ENCODE measurements at places on chromosomes 6 and 20. TPM values are rescaled to one million over a fixed set of nuclear protein-coding genes. Genes with fewer than 3 reads are reported as not detected.
A peak's percentile ranks its signal among the peaks of the same experiment; 100 is the strongest.

Gene PRR18
- 0.63 TPM for total RNA-seq

Gene CTCFL
- not detected for total RNA-seq

Gene NUDT3
- 46.0 TPM for total RNA-seq

GRCh38 chr6:167209577-167209975 is 51.8 kb upstream of the GPR31 start:
- DNase-seq, result no peak

- no peak for DNase-seq
These were observed 662.6 kb downstream of the BCKDHB start for GRCh38 chr6:80769106-80769505.

- no peak for DNase-seq
These were observed 108.9 kb upstream of the BTBD3 start for GRCh38 chr20:11808841-11809240.

DNA sequence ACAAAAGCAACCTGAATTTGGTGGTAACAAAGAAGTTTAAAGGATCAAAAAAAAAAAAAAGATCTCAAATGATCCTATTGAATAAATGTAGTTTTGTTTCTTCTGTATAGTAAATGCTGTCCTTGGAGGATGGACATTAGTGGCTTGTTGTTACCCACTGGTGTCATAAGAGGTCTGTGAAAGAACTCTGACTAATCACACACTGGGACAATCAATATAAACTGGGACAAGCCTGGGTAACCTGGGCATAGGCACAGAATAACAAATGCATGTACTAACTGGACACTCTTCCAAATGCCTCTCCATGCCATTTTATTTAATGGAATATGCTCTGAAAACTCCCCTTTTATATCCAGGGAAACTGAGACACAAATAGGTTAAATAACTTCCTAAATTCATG is 241.4 kb downstream of the DOK5 start:
- no peak for DNase-seq

Gene OR2J3
- total RNA-seq, result not detected

- no peak for DNase-seq
These were observed 39.6 kb upstream of the POU5F1 start for GRCh38 chr6:31210123-31210522.

DNA sequence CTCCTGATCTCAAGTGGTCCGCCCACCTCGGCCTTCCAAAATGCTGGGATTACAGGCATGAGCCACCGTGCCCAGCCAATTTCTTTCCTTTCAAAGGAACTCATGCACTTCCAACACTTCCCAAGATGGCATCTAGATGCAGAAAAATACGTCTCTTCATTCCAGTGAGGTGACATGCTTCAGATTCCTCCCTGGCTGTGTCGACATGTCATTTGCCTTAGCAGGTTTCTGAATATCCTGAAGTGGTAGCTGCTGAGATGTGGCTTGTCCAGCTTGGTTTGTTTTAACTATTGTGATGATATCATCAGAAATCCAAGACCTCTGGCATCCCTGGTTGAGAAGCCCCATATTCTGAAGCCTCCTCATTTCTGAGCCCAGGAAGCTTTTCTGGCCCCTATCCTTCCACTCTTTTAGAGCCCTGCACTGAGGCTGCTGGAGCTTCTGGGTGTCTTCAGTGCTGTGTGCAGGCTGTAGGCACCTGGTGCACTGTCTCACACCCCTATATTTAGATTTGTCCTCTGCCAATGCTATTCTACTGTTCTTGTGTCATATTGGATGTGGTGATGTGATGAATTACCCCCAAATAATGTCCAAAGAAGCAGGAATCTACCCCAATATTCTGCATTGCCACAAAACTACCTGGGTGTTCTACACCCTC is 73.3 kb upstream of the E2F3 start:
- DNase-seq, result no peak

Gene COL20A1
- not detected for total RNA-seq

Gene PBOV1
- total RNA-seq, result not detected

DNA sequence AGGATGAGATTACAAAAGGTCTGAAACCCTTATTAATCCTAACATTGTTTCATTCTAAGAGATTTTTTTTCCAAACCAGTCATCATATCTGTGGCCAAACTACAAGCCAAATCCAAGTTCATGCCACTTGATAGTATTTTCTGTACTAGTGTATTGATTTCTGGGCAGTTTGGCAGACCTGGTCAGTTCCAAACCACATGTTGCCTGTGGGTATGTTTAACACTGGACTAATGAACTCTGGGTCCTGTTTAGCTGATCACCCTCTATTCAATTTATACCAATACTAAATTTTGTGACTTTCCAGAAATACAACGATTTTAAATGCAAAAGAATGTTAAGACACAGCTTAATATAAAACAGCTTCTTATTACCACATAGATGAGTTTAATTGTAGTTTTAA is 24.0 kb downstream of the TBX18 start:
- DNase-seq, result no peak

Gene AK9
- total RNA-seq, result 10.2 TPM

DNA sequence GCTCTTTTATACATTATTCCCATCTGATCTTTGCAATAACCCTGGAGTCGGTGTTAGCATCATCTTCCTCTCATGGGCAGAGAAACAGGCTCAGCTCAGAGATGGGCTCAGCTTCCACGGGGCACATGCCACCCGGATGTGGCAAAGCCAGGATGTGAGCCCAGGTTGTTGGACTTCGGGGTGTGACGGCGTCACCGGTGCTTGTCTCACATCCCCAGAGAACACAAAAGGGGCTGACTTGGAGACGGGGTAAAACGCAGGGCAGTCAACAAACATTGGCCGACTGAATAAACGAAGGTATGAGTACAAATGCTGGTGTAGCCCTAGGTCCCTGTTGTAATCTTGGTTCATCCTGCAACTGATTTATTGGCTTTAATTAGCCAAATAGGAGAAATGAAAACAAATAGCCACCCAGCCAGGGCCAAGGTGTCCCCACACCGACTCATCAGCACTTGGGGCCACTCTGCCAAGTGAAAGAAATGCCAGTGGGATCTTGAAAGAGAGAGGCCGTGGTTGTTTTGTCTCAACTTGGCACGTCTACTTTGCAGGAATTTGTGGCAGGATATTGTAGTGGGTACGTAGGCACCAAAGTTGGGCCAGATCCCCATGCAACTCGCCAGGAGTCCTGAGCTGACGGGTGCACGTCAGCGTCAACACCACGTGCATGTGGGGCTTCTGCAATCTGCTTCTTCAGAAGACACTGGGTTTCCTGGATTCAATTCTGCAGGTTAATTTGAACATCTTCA is 42.8 kb downstream of the APCDD1L start:
- DNase-seq, result no peak

DNA sequence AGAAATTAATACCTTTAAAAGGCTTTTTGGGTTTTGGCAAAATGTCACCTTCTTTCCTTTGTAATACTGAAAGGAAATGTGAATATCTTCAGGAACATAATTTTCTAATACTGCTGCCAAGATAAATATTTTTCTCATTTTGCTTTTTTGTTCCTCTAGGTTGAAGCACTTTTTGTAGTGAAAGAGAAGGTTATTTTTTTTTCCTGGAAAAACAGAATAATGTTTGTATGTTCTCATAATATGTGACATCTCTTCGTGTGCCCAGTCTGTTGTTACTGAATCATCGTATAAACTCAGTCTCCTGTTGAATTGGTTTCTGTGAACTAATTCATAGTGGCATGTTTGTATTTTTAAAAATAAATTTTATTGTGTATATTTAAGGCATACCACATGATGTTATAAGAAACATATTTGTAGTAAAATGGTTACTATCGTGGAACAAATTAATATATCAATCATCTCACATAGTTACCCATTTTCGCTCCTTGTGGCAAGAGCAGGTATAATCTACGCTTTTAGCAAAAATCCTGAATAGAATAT is 74.4 kb downstream of the SH3BGRL2 start:
- DNase-seq, result no peak

GRCh38 chr6:36779227-36779626 is 60.0 kb downstream of the CPNE5 start:
- DNase-seq, result no peak

- DNase-seq, result no peak
These were observed 155.9 kb upstream of the UST start for GRCh38 chr6:148590883-148591282.

DNA sequence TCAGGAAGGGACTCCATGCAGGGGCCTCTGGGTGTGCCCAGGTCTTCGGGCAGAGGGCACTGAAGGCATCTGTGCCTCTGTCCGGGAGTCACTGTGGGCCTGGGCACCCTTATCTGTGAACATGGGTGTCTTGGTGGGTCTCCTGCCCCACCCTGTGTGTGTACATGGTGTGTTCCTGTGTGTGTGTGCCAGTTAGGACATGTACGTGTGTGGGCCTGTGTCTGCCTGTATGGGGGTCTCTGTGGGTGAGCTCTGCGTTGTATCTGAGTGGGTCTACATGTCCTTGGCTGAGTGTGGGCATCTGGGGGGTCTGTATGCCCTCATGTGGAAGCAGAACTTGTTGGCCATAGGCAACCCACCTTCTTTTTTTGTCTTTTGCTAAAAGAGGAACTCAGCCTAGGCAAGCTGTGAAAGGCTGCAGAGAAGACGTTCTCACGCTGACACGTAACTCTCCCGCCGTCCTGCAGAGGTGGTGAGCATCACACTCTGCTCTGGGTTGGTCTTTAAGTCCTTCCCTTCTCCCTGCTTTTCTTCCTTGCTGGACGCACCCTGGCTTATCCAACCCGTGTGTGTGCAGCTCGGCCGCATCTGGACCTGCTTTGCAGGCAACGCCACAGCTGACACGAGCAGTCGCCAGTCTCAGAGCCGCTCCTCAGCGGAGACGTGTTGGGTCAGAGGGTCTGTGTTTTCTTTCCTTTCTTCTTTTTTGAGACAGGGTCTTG is 532 bp upstream of the NPBWR2 start:
- peak; percentile 14 for DNase-seq

DNA sequence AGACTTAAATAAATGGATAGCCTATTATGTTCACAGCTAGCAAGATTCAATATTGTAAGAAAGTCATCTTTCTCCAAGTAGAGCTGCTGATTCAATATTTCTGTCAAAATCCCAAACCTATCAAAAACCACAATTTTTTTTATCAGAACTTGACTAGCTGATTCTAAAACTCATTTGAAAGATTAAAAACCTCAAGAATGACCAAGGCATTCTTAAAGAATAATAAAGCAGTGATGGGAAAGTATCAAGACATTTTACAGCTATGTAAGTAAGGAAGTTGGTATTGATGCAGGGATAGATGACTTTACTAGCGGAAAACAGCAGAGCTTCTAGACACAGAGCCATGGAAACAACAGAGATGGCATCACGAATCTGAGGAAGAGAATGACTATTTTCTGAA is 64.7 kb downstream of the SAMD3 start:
- no peak for DNase-seq

- no peak for DNase-seq
These were observed 22.0 kb downstream of the DNPH1 start for GRCh38 chr6:43207286-43207685.

GRCh38 chr20:2224368-2224639 is 71.5 kb upstream of the TGM3 start:
- DNase-seq, result no peak

GRCh38 chr20:62929051-62929538 is 2.8 kb upstream of the DIDO1 start:
- no peak for DNase-seq

GRCh38 chr6:36544228-36544627 is 3.1 kb downstream of the STK38 start:
- DNase-seq, result no peak

GRCh38 chr6:91659891-91660290 is 1073.0 kb upstream of the MAP3K7 start:
- DNase-seq, result no peak

DNA sequence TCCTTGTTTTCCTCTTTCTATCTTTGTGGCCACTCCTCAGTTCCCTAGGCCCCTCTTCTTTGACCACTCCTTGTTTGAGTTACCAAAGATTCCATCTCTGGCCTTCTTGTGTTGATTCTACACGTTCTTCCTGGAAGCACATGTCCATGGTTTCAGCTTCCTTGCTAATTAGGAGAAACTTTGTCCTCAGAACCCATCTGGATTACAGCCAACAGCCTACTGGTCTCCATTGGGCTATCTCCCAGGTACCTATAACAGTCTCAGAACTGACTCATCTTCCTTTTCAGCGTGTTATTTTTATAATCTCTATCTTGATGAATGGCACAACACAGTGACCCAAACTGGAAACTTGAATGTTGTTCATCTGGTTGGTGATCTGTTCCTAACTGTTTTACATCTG is 17.5 kb downstream of the PTPRA start:
- no peak for DNase-seq

DNA sequence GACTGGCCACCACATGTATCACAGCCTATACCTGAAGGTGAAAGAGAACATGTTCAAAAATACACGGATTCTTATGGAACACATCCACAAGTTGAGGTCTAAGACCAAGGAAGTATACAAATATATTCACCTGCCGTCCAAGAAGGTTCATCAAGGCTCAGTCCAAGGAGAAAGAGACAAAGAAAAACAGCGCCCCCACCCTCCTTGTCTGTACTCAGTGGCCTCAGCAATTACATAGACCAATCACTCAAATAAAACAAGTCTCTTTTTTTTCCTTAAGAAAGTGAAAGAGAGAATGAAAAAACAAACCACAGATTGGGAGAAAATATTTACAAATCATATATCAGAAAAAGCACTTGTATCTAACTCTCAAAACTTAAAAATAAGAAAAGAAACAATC is 19.5 kb downstream of the CPXM1 start:
- no peak for DNase-seq

- DNase-seq, result no peak
These were observed 91.2 kb downstream of the MAP3K5 start for GRCh38 chr6:136701045-136701444.

- no peak for DNase-seq
These were observed 119.0 kb downstream of the ISM1 start for GRCh38 chr20:13340088-13340487.

- no peak for DNase-seq
These were observed 407.8 kb downstream of the SYNE1 start for GRCh38 chr6:152229330-152229729.

Gene SPATS1
- total RNA-seq, result not detected

- DNase-seq, result no peak
These were observed 90.6 kb upstream of the MLN start for GRCh38 chr6:33894438-33894837.

GRCh38 chr6:44549516-44549915 is 162.0 kb downstream of the CDC5L start:
- no peak for DNase-seq

- DNase-seq, result no peak
These were observed 24.0 kb upstream of the SF3B5 start for GRCh38 chr6:144119376-144119775.
